Daoy (cell line): ENCODE measurements at places on chromosomes 1 and 21. TPM values are rescaled to one million over a fixed set of nuclear protein-coding genes. Genes with fewer than 3 reads are reported as not detected.

Gene ZNF436
- total RNA-seq, result 9.4 and 12.9 TPM in 2 replicates

Gene INPP5B
- total RNA-seq, result 10.5 and 18.8 TPM in 2 replicates

Gene OR2M5
- total RNA-seq, result not detected in 2 replicates

Gene ZNF593OS
- total RNA-seq, result not detected in 2 replicates

GRCh38 chr1:18529714-18530113, 49.0 kb downstream of the KLHDC7A start:
- DNase-seq, result no peak

DNA sequence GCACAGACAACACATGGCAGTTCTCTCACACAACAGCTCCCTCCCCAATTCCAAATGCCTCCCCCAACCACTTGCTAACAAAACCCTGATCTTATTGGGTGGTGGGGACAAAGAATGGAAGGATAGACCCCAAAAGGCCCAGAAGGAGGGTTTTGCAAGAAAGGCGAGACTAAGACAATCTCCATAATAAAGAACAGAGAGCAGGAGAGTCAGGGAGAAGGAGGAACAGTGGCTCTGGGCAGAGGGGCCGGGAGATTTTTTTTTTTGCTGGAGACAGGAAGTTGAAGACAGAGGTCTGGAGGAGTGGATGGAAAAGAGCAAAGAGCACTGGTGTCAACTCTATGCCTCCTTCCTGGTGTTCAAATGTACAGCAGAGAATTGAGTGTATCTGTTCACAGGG, 6.5 kb upstream of the C1QA start:
- DNase-seq, result no peak

- DNase-seq, result peak; percentile 49
Observed at GRCh38 chr1:18681423-18681835, 50.8 kb downstream of the PAX7 start.

GRCh38 chr1:112672842-112673241, 1.6 kb upstream of the MOV10 start:
- DNase-seq, result no peak

DNA sequence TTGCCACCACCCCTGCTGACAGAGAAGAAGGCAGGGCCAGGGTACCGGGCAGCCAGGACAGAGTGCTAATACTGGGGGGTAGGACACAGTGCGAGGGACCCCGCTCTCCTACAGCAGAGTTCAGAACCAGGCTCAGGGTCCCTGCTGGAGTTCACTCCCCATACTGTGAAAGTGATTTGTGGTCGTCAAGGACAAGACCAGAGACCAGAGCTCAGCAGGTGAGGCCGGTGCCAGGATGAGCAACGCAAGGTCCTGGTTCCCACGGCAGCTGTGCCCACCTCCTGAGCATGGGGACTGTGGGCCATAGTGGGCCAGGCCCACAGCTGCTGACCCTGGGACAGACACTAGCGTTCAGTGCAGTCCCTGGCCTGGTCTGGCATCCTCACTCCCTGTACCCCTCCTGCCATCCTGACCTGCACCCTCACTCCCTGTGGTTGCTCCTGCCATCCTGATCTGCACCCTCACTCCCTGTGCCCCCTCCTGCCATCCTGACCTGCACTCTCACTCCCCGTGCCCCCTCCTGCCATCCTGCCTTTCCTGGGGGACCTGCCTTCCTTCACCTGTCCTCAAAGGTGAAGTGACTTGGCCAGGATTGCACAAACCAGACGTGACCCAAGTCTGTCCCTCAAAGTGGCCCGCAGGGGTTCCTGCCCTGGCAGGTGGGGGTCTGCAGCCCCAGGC, 13.8 kb upstream of the PTTG1IP start:
- DNase-seq, result no peak

DNA sequence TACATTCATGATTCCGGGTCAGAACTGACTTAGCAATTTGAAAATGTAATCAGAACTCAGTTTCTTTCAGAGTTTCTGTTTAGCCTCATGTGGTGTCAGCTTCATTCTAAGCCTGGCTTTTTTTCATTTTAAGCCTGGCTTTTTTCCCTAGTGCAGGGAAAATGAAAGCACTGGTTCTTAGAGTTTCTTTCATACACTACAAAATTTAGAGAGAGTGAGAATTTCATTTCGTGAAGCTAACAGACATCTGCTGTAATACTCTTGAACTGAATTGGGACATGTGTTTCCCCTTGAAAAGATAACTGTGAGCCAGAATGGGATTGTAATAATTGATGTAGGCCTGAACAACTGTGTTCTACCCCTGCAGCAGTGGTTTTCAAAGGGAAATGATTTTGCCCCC, 95.3 kb upstream of the KIAA0040 start:
- DNase-seq, result no peak

GRCh38 chr1:21623410-21623961, 45.7 kb downstream of the RAP1GAP start:
- peak; percentile 41 for DNase-seq

Gene LCE1A
- total RNA-seq, result not detected in 2 replicates

- DNase-seq, result peak; percentile 67
Observed at GRCh38 chr1:34763142-34763781, 3.7 kb downstream of the GJB4 start.

GRCh38 chr21:44716984-44717383, 5.6 kb upstream of the TSPEAR start:
- no peak for DNase-seq

- no peak for DNase-seq
Observed at GRCh38 chr1:60041783-60042182, 31.8 kb downstream of the C1orf87 start.

Gene FCRL2
- total RNA-seq, result not detected in 2 replicates

Gene OR2T1
- not detected in 2 replicates for total RNA-seq

Gene C1orf122
- 54.1 and 60.5 TPM in 2 replicates for total RNA-seq

DNA sequence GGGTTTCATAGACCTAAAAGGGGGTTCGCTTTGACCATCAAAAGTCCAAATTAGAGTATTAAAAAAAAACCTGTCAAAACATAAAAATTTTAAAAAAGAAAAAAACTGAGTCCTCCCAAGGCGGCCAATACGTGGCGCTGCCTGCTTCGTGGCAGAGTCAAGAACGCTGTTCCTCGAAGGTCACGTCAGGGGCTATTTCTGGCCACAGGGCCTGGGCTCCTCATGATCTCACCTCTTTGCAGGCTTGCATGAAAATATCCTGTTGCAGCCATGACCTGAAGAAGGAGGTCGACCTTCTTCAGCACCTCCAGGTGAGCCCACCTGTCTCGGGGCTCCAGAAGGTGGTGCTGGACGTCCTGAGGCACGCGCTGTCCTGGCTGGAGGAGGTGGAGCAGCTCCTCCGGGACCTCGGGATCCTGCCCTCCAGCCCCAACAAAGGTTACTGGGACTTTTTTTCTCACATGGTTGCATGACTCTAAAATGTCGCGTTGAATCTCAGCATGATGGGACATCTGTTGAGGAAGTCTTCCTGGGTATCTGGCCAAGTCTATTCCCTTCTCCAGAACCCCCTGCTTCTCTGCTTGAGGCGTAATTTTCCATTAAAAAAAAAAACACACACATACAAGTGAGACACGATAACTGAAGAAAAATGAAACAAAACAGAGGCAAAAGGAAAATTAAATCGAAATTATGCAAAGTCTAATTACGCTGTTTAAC, 80.4 kb upstream of the EFHD2 start:
- no peak for DNase-seq

Gene TRMT13
- total RNA-seq, result 18.2 and 49.1 TPM in 2 replicates

GRCh38 chr1:17711941-17712340, 43.2 kb upstream of the ACTL8 start:
- DNase-seq, result no peak

- no peak for DNase-seq
Observed at GRCh38 chr1:198391393-198392020, 149.0 kb downstream of the ATP6V1G3 start.

GRCh38 chr1:89260042-89260441, 12.6 kb downstream of the GBP5 start:
- no peak for DNase-seq

DNA sequence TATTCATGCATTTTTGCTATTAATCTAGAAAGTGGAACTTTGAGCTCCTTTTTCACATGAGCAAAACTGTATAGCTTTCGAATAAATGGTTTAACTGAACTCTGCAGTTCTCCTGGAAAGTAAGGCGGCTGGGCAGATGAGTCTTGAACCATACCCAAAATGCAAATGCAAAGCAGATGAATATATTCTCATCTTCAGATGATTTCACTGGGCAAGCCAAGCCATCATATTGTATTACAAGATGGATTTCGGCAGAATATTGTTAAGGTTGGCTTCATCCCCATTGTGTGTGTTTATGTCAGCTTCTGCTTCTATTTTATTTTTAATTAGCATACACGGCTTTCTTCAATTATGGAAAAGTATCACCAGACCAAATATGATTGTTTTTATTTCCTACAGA, 209.6 kb downstream of the GREM2 start:
- DNase-seq, result no peak

Gene GREM2
- total RNA-seq, result not detected in 2 replicates

DNA sequence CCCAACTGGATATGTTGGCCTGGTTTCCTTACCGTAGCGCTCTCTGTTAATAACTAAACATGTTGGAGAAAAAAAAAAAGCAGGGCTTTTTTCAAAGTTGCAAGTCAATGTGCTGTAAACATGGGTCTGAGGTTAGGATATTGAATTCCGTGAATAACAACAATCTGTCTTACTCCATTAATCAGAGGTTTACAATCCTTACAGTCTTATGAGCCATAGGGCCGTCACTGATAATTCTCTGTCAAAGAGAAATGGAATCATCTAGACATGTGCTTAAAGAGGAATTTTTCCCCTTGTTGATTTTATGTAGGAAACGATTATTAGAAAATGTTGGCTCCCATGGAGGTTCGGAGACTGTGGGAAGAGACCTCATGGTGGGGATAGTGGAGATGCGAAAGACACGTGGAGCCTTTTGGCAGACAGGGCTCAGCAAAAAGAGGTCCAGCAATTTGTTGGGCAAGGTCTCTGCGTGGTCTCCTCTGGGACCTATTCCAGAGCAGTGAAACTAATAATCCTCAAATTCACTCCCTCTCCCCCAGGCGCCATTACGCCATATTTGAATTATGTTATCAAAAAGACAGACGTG, 83.5 kb upstream of the CLDN14 start:
- no peak for DNase-seq

DNA sequence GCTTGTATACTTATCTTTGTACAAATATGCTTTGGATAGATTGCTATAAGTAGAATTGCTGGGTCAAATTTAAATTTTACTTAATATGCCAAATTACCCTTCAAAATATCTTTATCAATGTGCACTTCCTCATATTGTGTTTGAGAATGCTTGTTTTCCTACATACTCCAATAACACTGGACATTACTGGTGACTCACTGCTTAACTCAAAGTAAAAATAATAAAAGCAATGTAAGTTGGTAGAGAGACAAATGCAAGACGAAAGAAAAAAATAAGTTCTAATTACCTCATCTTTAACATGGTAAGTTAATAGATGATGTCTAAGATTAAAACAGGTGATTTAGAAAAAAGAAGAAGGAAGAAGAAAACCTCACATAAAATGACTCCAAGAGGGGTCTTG, 7.9 kb upstream of the SH3GLB1 start:
- no peak for DNase-seq

- DNase-seq, result peak; percentile 18
Observed at GRCh38 chr1:55893155-55893554, 678.0 kb upstream of the USP24 start.

GRCh38 chr1:82483146-82483545, 682.4 kb downstream of the ADGRL2 start:
- DNase-seq, result no peak

GRCh38 chr1:51294566-51295184, 35.7 kb downstream of the TTC39A start:
- peak; percentile 21 for DNase-seq

DNA sequence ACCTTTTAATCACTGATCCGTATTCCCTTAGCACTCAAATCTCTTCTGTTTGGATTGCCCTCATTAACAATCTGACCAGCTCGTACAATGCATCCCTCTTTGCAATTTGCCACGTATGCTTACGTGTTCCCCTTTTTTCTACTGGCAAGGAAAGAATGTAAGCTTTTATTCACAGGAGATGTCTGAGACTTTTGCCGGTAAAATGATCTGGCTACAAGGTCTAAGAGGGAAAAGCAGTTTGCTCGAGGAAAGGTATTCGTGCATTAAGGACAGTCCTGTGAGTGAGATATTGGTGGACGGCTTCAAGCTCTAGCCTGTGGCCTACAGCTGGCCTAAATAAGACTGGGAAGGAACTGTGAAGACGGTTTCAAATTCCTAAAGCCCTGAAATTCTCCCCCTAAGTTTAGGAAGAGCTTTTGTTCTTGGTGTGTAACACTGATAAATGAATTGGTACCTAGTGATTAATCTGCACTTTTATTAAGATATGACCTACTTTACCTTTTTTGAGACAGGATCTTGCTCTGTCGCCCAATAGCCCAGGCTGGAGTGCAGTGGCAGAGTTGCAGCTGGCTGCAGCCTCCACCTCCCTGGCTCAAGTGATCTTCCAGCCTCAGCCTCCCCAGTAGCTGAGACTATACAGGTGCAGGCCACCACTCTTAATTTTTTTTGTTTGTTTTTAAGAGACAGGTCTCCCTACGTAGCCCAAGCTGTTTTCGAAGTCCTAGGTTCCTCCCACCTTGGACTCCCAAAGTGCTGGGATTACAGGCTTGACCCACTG, 895 bp upstream of the UBR4 start:
- DNase-seq, result no peak

- no peak for DNase-seq
Observed at GRCh38 chr1:85316321-85316720, 39.9 kb upstream of the BCL10 start.

- DNase-seq, result no peak
Observed at GRCh38 chr1:185105121-185105520, 51.6 kb downstream of the TRMT1L start.

Gene DHCR24
- 91.9 and 121 TPM in 2 replicates for total RNA-seq

DNA sequence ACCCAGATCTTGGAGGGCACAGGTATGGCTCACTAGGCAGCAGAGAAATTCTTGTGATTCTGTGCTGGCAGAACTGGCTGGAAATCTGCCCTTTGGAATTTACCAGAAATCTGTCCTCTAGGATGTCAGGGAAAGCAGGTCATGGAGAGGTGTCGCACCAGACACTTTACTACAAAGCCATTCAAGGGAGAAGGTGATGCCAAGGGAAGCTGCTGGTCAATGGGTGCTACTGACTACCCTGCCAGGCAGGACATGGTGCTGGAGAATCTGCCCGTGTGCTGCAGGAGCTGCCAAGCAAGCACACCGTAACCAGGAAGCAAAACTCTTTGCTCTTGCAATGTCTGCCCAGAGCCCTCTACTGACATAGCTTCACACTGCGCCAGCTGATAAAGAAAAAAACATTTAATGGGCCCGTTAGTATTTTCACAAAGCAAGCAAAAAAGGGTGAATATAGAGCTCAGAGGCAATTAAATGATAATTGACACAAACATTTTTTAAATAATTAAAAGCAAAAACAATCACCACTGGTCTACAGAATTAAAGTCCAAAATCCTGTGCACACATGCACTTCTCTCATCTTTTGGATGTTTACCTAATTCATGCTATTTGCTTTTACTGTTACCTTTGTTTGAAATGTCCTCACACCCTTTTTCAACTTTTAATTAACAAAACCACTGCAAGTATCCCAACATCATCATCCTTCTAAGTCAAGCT, 7.2 kb upstream of the FBXO28 start:
- peak; percentile 50 for DNase-seq

Gene STUM
- total RNA-seq, result 0.45 TPM in 1 of 2 replicates, not detected in the other

Gene RIMS3
- total RNA-seq, result 0.74 and 0.97 TPM in 2 replicates

GRCh38 chr1:166900987-166901386, 24.9 kb upstream of the TADA1 start:
- DNase-seq, result no peak

Gene LRRC3
- 0.06 and 0.17 TPM in 2 replicates for total RNA-seq
